Prostate gland (tissue), 2 donors: ENCODE measurements at places on chromosomes 5 and 9.

DNA sequence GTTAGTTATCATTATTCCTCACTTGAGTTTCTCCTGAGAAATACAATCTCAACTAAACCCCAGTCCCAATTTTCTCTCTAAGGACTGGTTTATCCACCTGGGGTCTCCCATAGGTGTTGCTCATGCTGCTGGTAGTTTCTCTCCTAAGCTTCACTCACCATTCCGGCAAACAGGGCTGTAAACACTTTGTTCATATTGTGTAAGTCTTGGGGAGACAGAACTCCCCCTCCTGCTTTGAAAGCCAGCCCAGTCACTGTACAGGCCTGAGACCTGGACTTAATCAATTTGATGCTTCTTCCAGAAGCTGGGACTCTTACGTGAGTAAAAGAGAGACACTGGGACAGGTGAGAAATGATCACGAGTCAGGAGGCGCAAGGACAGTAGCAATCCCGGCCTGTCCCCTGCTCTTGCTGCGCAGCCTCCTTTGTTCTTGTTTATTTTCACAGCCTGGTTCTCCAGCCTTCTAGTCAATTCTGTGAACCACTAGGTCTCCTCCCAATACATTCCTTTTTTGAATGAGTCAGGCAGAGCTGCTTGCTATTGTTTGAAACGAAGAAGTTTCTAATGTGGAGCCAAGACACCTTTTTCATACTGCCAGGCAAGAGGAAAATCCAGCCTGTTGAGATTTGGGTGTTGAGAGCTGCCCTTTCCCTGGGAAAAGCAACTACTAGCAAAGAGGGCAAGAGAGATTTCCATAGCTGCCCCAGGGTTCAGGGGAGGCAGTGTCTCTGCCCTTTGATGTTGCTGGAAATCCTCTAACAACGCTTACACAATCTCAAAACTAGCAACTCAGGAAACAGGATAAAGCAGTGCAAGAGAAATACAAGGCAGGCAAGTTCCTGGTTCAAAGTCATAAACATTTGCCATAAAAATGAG, 9.2 kb upstream of the SHROOM1 start:
- DNase-seq: peak; percentile 65

GRCh38 chr5:32298059-32298415, 14.7 kb downstream of the MTMR12 start:
- DNase-seq: no peak

DNA sequence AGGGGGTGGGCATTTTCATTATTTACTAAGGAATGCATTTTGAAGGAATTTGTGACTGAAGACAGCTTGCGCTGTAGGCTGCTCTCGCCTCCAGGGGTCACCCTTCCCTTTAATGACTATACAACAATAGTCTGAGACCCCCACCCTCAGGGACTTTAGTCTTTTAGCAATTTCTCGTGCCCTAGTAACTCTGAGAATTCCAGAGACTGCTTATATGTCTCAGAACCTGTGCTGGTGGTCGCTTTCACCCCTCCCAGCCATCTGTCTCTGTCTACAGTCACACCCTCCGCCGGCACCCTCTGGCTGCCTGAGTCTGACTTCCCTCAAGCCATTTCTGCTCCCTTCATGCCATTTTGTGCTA, 671.4 kb downstream of the NR2F1-AS1 start:
- no peak for DNase-seq

- no peak for DNase-seq
Observed at GRCh38 chr9:23451802-23452418, 374.1 kb downstream of the ELAVL2 start.

GRCh38 chr9:94861589-94862272, 135.2 kb downstream of the AOPEP start:
- DNase-seq: no peak

GRCh38 chr9:89418882-89419640, 78.9 kb downstream of the SEMA4D start:
- no peak for DNase-seq

DNA sequence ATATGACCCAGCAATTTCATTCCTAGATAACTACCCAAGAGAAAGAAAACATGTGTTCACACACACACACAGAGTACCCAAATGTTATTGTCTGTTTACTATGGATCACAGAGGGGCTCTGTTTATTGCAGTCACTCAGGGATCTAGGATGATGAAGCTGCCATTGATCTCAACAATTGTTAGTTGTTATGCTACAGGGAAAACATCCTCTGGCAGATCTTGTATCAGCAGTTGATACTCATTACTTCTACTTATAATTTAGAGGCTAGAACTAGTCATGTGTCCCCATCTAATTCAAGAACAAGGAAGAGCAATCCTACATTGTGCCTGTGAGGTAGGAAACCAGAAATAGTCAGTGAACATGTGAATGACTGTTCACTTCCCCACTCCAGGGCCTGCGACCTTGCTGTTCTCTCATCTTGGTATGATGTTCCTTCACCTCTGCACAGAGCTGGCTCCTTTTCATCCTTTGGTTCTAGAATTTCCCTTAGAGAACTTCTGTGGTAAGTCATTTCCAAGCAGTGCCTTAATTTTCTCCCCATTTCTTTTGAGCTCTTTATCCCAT, 30.3 kb downstream of the NMUR2 start:
- DNase-seq: no peak

- no peak for DNase-seq
Observed at GRCh38 chr5:56737951-56738606, 77.3 kb upstream of the MAP3K1 start.

DNA sequence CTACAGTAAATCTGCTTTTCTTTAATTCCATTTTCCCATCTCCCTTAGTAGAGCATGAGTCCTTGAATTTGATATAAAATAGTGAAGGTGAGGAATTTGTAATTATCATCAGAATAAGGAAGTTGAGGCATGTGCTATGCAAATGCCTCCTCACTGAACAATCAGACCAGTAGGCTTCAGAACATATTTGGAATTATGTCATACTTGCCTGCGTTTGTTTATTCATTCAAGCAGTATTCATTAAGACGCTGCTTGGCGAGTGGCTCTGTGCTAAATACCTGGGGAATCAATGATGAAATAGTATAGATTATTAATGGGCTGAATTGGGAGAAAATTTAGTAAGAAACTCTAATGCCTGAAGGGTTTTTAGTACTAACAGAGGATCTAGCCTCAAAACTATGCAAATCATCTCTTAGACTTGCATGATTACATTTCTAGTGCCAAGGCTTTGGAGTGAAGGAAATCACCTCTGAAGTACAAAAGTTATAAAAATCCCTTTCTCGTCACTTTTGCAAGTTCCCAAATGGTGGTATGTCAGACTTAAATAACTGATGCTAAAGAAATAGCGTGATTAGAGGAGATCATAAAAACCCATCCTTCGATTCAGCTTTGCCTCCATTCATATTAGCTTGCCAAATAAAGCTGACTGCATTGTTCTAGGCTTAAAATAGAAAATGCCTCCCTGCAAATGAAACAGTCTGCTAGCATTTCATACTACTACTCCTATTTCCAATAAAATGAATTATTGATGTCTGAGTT, 141.7 kb downstream of the PCSK5 start:
- no peak for DNase-seq

DNA sequence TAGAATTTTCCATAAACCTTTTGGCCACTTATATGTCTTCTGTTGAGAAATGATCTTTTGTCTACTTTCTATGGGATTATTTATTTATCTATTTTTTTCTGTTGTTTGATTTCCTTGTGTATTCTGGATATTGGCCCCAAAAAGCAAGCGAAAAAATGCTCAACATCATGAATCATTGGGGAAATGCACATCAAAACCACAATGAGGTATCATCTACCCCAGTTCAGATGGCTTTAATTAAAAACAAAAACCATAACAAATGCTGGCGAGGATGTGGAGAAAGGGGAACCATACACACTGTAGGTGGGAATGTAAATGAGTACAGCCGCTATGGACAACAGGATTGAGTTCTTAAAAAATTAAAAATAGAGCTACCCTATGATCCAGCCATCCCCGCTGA, 125.0 kb upstream of the LPCAT1 start:
- DNase-seq: no peak

GRCh38 chr9:754150-754931, 87.2 kb upstream of the DMRT1 start:
- DNase-seq: no peak

DNA sequence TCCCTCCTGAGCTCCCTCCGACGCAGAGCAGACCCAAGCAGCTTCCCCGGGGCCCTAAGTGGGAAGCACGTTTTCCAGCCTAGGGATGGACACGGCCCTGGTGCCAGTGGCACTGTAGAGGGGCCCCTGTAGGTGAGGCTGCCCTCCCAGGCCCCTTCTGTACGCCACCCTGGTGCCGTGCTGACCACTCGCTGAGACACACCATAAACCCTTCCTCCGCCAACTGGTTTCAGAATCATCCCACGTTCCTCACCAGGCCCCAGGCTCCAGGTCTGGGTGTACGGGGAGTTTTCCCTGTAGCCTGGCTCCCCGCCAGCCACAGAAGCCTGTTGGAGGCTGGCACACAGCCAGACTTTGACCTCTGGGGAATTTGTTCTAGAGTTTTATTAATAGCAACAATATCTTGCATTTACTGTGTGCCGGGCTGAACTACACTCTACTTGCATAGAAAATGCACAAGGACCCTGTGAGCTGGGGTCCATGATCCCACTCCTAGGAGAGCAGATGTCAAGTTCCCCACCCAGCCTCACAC, 18.2 kb upstream of the WDR38 start:
- DNase-seq: peak; percentile 44

DNA sequence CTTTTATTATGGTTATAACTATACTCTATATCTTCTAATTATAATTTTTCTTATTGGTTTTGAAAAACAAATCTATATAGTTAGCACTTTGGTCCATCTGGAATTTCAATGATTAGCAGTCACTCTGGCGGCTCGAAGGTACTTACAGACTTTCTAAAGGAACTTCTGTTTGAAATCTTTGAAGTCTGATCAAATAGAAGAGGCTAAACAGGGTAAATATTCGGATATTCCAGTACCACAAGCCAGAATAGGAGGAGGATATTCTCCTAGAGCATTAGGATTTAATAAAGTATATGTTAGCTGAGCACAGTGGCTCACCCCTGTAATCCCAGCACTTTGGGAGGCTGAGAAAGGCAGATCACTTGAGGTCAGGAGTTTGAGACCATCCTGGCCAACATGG, 38.7 kb upstream of the HSD17B3 start:
- DNase-seq: no peak

GRCh38 chr5:141493500-141494422, 4.9 kb downstream of the PCDHGC5 start:
- no peak for DNase-seq

- DNase-seq: no peak
Observed at GRCh38 chr5:22044229-22044628, 808.9 kb downstream of the CDH12 start.

DNA sequence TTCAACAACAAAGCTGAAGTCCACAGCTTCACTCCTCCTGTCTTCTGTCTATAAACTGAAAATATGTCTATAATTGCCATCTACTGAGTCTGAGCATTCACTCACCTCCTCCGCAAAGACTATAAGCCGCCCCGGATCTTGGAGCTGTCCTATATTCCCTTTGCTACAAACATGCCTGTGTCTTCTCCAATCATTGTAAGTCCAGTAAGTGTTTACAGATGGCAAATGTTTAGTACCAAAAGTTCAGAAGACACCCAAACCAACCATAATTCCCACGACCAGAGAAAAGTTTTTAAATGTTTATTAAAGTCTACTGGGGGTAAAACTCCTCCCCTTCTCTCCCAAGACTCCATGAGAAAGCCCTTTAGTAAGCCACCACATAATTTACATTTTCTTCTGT, 80.9 kb downstream of the EBF1 start:
- no peak for DNase-seq

DNA sequence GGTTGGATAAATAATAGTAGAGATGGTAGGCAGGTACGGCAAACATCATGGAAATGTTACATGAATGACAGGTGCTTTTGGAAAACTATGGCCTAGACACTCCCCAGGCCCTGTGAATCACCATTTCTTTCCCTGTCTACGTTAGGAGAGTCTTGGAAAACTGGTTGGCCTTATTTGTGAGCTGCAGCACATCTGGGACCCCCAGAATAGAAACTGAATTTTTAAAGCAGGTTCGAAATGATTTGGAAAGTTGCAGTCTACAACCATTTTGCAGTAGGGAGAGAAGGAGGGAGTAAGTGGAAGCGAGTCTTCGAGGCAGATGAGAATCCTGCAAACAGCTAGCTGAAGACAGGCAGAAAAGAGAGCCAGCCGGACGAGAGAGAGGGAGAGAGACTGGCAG, 13.0 kb downstream of the C1QTNF2 start:
- no peak for DNase-seq

DNA sequence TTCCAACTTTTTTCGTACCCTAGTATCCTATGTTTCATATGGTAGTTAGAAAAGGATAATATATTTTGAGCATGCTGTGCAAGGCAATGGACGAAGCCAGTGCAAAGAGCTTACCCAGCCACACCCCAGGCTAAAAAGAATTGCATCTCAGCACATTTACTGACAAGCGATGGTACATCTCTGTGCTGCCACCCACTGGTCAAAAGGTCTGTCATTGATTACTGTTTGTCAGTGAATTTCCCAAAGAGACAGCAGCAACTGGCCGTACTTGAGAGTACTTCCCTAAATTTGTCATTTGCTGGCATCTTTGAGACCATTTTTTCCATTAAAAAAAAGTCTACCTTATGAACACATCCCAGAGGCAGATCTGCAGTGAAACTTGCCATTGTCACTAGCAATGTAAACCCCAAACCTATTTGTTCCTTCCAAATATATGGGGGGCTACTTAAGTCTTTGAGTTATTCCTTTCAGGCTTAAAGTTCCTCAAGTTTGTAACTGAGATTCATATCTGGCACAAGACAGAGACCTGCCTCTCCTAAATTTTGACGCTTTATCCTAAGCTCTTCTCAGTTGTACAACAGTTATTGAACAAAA, 184.3 kb downstream of the CTNND2 start:
- DNase-seq: peak; percentile 64
